ENCODE measurements at places on chromosomes 7 and 10.

GRCh38 chr7:24508316-24508715 is 64.9 kb upstream of the PALS2 start:
- no peak for DNase-seq

- DNase-seq, result no peak
Measured at GRCh38 chr7:21566094-21566493, 23.3 kb downstream of the DNAH11 start.

DNA sequence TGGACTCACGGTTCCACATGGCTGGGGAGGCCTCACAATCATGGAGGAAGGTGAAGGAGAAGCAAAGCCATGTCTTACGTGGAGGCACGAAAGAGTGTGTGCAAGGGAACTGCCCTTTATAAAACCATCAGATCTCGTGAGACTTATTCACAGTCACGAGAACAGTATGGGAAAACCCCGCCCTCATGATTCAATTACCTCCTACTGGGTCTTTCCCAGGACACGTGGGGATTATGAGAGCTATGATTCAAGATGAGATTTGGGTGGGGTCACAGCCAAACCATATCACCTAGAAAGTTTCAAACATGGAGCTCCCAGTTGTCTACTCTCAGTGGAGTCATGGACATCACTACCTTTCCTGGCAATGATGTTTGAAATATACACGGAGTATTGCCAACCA is 49.6 kb downstream of the CYCS start:
- DNase-seq, result no peak

DNA sequence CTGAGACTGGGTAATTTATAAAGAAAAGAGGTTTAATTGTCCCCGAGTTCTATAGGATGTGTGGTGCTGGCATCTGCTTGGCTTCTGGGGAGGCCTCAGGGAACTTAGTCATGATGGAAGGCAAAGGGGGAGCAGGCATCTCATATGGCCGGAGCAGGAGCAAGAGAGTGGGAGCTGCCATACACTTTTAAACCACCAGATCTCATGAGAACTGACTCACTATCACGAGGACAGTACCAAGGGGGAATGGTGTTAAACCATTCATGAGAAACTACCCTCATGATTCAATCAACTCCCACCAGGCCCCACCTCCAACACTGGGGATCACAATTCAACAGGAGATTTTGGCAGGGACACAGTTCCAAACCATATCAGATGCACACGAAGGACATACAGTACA is 199.9 kb upstream of the DPP6 start:
- no peak for DNase-seq

DNA sequence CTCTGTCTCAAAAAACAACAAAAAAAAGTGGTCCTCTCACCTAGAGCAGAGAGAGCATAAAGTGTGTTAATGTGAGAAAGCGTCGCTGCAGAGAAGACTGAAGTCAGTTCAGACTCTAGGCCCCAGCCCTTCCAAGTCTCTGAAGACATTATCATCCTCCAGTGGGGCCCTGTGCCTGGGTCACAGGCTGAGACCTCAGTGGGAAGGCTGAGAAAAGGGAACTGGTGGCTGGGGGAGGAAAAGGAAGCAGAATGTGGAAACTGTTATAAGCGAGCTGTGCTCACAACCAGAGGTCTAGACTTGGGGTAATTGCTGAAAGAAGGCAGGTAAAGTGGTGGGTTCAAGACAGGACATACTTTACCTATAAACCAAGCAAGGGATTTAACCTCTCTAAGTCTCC is 4.9 kb upstream of the RRP12 start:
- DNase-seq, result no peak

DNA sequence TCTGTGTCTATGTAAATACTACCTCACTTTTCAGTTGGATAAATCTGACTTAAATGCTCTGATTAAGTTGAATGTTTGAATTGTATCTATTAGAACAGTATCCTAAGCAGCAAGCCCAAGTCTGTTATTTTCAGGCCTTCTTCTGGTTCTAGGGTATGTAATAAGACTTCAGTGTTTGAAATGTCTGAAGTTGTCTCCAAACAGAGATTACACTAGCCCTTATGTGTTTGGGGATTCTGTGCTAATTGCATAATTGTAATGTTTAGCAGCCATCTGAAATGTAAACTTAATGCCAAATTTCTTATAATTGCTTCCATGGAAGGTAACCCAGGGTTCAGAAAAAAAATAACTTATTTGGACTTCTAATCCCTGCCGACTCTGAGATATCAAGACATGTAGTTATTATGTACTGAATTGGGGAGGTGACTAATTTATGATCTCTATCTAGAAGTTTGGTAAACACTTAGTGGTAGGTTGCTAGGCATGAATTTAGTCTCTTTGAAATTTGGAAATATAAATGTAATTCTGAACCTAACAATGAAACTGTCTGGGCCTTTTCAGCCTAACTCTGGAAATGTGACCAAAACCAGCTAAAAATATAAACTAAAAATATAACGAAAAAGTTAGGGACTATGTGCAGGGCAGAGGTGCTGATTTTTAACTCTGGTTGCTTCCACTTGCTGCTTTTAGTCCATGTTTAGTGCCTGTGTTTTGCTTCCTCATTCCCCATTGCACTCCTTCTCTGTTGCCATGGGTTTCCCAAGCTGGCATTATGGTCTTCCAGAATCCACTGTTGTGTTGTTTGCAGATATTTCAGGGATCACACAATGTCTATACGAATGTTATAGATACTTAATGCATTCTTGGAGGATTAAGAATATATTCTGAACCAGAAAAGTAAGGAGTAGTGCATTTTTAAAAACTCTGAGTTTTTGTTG is 54.8 kb downstream of the MCU start:
- DNase-seq, result no peak

DNA sequence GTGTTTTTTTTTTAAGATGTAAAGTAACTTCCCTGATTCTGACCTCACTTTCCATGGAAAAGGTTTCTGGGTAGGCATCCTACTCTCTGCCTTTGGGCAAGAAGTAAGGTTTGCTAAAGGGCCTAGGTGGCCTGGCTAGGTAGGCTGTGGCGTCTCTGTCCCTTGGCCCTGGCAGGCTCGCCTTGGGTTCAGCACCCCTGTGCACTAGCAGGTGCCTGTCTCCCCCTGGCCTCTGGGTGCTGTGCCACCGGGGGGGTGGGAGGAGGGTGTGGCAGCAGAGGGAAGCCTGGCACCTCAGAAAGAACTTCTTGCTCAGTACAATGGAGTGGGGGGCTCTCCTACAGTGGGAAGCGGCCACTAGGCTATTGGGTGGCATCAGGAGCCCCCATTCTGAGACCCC is 14.0 kb downstream of the TECPR1 start:
- DNase-seq, result no peak

- DNase-seq, result no peak
Measured at GRCh38 chr10:123717336-123717735, 51.2 kb downstream of the GPR26 start.
